Activated naive CD4-positive, alpha-beta T cell treated with anti-CD3 and anti-CD28 coated beads, Interleukin-2, amount 50 U/mL, for 16 hours (primary cell): ENCODE measurements at places on chromosomes 12 and 14.

DNA sequence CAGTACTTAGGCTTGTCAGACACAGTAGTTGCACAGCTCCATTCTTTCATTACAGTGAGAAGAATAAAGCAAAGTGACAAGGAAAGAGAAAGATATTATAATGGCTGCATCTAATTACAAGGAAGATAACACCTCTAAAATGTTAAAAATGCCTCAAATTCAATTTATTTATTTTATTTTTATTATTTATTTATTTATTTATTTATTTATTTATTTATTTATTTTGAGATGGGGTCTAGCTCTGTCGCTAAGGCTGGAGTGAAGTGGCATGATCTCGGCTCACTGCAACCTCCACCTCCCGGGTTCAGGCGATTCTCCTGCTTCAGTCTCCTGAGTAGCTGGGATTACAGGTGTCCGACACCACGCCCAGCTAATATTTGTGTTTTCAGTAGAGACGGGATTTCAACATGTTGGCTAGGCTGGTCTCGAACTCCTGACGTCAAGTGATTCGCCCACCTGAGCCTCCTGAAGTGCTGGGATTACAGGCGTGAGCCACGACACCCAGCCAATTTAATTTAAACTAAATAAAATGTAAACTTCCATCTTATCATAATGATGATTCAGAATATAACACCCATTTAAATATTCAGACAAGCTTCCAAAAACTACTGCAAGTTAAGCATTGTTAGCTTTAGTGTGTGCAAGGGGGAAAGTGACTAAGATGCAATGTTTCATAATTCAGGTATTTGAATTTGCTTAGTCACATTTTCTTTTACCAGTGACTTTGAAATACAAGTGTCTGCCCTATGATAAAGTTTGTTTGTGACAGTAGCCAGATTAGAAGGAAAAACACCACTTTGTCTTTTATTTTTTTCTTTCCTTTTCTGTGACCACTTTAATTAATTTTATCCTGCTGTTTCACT, 2.4 kb upstream of the CFAP54 start:
- DNase-seq = no peak

GRCh38 chr14:61561657-61562276, 133.5 kb upstream of the HIF1A start:
- no peak for DNase-seq

DNA sequence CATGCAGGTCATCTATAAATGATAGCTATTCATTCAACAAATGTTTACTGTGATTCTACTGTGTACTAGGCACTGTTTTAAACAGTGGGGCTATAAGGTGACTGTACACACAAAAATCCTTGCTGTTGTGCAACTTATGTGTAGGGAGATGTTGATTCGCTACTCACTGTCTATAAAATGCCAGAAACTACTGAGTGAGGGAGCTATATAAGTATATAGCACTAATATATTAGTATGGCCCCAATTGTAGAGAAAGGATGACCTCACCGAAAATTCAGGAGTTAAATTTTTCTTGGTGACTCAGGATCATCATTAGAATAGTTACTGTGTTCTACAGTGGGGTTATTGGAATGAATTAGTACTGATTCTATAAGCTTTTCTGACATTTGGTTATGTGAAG, 117.4 kb downstream of the TGFB3 start:
- no peak for DNase-seq

DNA sequence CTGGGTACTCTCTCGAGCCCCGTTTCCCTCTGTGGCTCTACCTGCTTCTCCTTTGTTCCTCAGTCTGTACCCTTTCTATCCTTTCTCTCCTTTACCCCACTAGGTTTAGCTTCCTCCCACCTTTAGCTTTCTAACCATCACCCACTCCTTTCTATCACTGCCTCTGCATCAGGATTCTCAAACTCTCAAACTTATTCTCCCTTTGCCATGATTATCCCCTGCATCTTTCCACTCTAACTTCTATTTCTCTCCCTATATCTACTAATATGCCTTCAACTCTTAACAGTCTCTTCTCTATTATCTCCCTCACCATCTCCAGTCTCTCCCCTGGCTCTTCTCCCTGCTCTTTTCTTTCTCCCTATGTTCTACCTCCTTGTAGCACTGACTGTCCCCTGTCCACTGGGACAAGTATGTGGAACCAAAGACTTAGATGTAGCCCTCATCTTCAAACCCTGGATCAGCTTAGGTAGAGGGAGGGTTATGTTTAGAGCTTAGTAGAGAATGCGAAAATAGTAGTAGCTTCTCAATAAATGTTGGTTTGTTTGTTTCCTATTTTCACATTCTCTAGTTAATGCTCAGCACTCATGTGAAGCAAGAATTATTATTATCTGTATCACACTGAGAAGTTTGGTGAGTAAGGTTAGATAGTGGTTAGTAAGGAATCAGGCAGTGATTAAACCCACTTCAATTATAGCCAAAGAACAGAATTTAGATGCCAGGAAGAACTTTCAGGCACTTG, 3.4 kb downstream of the GDF11 start:
- no peak for DNase-seq

DNA sequence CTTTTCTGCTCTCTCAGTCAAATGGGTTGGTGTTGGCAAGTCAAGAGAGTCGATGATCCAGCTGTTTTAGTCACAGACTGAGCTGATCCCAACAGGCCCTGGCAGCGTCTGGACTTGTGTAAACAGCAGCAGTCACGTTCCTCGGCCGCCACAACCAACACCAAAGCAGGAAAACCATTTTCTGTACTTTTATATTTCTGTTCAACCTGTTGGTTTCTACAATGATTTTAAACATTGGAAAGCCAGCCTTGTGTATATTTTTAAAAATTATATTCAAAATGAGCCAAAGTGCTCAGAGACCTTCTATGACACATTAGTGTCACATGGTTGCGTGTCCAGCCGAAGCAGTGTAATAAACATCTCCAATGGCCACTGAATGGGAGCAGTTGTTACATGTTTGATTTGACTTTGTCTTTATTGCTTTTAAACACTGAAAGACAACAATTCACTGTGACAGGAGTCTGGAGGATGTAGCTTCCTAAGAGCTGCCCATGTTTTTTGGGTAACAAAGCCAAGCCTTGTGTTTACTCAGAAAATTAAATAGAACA, 5.9 kb upstream of the SIVA1 start:
- DNase-seq = no peak

- DNase-seq = no peak
Observed at GRCh38 chr14:70170976-70171375, 17.8 kb downstream of the SLC8A3 start.

GRCh38 chr12:93019975-93020630, 91.0 kb upstream of the EEA1 start:
- DNase-seq = no peak

GRCh38 chr12:28776220-28776619, 372.9 kb upstream of the FAR2 start:
- DNase-seq = no peak

GRCh38 chr12:40515041-40515816, 177.0 kb upstream of the CNTN1 start:
- no peak for DNase-seq

DNA sequence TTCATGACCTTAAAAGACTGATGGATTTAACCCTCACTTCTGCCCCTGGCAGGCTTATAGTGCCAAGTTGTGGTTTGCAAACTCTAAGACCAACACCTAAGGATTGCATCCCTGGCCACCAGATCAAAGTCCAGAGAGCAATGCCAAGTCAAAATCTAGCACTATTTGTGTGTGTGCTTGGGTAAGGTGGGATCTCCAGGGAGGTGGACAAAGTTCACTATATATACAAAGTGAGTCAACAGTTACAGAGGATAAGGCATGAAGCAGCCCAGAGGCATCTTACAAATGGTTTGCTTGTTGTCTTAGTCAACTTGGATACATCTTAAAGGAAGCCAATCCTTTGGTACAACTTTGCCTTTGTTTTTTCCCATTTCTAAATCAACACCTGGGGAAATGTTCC, 137.3 kb downstream of the MSRB3 start:
- DNase-seq = no peak

DNA sequence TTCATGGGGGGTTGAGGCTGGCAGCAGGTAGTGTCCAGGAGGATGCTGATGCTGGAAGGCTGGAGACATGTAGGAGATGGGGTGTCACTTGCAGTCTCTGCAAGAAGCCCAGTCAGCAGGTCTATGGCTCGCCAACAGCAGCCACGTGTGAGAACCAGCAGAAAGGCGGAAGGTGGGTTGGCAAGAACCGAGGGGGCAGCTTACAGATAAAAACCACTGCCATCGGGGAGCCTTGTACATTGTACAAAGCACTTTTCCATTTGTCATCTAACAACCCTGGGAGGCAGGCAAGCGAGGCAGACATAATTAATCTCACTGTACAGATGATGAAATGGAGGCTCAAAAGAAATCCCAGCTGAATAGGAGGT, 167.2 kb downstream of the KCNA5 start:
- no peak for DNase-seq

- DNase-seq = no peak
Observed at GRCh38 chr12:1574865-1575259, 19.5 kb downstream of the FBXL14 start.

DNA sequence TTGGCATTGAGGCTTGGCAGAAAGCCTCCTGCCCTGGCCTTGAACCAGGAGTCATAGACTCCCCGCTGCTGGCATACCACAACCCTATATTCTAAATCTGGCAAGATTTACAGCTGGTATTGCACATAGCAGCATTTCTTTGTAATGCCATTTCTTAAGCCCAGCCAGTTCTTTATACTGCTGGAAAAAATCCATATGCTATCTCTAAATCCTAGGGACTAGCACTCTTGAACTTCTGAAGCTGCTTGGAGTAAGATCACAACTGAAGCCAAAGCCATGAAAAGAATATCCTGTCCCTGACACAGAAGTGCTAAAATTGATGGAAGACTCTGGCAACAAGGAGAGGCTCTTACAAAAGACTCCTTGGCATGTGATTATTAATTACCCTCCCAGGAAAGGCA, 89.3 kb downstream of the KCNC2 start:
- no peak for DNase-seq

GRCh38 chr12:53067993-53068770, 11.0 kb downstream of the SPRYD3 start:
- DNase-seq = no peak

DNA sequence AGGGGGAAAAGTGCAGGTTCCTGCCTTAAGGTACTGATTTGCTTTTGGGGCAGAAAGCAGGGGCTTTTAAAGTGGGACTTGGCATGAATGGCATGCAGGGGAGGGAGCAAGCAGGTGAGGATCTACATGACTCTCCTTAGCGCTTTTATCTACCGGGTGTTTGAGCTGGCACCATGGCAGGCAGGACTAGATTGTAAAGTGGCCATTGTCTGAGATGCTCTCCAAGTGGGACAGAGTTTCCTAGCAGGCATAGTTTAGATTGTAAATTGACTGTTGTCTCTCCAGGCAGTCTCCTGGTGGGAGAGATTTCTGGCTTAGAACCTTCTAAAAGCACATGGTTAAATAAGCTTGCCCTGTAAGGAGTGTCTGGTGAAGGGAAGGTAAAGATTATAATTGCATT, 5.3 kb upstream of the DICER1 start:
- no peak for DNase-seq

GRCh38 chr12:120085920-120086645, 30.5 kb downstream of the RAB35 start:
- no peak for DNase-seq

DNA sequence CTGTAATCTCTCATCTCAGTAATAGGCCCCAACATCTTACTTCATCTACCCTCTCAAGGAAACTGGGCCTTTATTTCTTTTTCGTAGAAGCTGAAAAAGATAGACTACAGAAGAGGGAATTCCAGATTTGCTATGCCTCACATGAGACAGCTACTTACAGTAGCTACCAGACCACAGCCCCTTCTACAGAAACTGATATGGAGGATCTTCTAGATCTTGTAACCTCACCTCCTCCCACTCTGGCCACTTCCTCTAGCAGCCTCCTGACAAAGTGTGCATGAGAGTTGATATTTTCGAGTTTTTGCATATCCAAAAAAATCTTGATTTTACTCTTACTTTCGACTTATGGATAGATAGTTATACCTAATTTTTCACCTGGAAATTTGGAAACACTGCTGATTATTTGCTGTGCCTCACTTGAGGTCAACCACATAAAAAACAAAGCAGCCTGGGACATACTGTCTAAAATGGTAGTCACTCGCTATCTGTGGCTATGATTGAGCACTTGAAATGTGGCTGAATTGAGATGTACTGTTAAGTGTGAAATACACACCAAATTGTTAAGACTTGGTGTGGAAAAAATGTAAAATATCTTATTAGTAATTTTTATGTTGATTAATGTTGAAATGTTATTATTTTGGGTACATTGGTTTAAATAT, 86.3 kb upstream of the NID2 start:
- no peak for DNase-seq
